Heart left ventricle (tissue), 16 donors: ENCODE measurements at places on chromosomes 7 and 10. TPM values are rescaled to one million over a fixed set of nuclear protein-coding genes. Genes with fewer than 3 reads are reported as not detected.

The JCAD gene
- 22.7 TPM for total RNA-seq

The USP54 gene
- total RNA-seq: 14.1 TPM

The C10orf67 gene
- 0.12 TPM for total RNA-seq

The CPA2 gene
- not detected for total RNA-seq

The KIN gene
- 3.9 TPM for total RNA-seq

The TMED4 gene
- 74.8 TPM for total RNA-seq

The ZNF117 gene
- 3.7 TPM for total RNA-seq

- no peak for DNase-seq
- no peak overlapping the region for H3K4me3 ChIP-seq
- no peaks in the 10 kb centered on the region for H3K4me1 ChIP-seq
- H3K27ac ChIP-seq: no peak overlapping the region
Measured at GRCh38 chr7:158432369-158433341, 155.0 kb downstream of the PTPRN2 start.

- no peaks in the 10 kb centered on the region for H3K36me3 ChIP-seq
- peaks cover 3% of the 10 kb centered on the region for H3K27me3 ChIP-seq
- no peak overlapping the region for H3K27ac ChIP-seq
- no peak overlapping the region for H3K4me3 ChIP-seq
- DNase-seq: no peak
- H3K4me1 ChIP-seq: no peaks in the 10 kb centered on the region
Measured at GRCh38 chr7:155222573-155222972, 75.1 kb upstream of the INSIG1 start.

- no peaks in the 10 kb centered on the region for H3K27me3 ChIP-seq
- no peak for DNase-seq
- H3K36me3 ChIP-seq: no peaks in the 10 kb centered on the region
- H3K27ac ChIP-seq: no peak overlapping the region
- no peaks in the 10 kb centered on the region for H3K4me1 ChIP-seq
Measured at GRCh38 chr10:66838656-66839055, 87.2 kb upstream of the LRRTM3 start.

DNA sequence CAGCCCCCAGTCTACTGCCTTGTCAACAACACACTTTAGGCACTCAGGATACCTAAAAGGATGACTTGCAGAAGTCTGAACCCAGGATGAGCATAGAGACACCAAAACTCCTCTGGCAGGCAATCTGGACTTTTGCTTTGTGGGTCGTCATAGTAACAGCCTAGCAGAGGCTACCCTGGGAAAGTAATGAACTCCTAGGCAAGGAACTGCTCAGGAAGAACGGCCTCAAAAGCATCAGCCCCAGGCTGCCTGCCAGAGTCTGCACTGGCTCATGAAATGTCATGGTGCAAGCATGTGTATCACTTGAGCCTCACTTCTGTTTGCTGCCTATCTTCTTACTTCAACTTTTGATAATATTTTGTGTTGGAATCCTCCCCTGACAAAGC is 715.1 kb downstream of the GRID1 start:
- H3K4me1 ChIP-seq: no peaks in the 10 kb centered on the region
- no peaks in the 10 kb centered on the region for H3K27me3 ChIP-seq
- DNase-seq: no peak

DNA sequence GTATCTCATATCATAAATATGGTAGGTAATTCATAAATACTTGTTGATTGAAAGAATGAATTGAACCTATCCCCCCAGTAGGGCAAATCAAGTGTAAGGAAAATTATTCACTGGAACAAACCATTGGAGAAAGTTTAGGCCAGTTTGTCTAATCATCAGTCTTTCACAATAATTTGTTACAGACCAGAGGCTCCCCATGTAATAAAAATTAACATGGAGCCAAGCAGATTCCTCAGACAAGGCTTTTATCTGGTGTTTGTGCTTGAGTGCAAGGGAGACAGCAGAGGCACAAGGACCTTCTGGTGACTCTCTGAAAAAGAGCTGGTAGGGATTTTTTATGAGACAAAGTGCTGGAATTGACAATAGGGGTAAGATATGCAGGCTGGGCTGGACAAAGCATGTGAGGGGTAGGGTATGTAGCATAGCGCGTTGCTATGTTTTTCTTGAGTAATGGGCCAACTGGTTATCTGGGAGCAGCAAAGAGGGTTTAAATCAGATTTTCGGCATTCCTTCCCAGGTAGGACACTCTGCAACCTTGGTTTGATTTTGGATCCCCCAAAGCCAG is 7.8 kb upstream of the PANK1 start:
- H3K27me3 ChIP-seq: no peaks in the 10 kb centered on the region
- H3K27ac ChIP-seq: no peak overlapping the region
- no peaks in the 10 kb centered on the region for H3K36me3 ChIP-seq
- no peak overlapping the region for H3K4me3 ChIP-seq

DNA sequence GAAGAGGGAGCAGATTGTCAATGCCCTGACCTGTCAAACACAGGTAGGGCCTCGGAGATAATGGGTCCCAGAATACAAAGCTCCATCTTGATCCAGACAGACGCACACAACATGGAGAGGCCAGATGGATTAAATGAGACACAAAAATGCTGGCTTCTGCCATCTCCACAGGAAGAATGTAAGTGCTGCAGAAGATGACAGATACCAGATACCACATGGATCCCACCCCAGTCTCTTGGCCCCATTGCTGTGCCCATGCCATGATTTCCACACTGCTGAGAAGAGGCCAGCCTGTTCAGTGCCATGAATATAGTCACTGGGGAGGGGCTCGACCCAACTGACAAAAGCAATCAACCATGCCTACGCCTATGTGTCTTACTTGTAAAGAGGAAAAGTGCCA is 487.9 kb downstream of the PARD3 start:
- H3K27me3 ChIP-seq: no peaks in the 10 kb centered on the region
- H3K4me1 ChIP-seq: no peaks in the 10 kb centered on the region
- no peak for DNase-seq
- H3K36me3 ChIP-seq: peaks cover 13% of the 10 kb centered on the region
- no peak overlapping the region for H3K27ac ChIP-seq
- no peak overlapping the region for H3K4me3 ChIP-seq

- no peak for DNase-seq
- no peak overlapping the region for H3K4me3 ChIP-seq
- H3K4me1 ChIP-seq: peaks cover 4% of the 10 kb centered on the region
Measured at GRCh38 chr7:28065308-28065707, 115.3 kb downstream of the JAZF1 start.

GRCh38 chr7:28045592-28045991 is 135.0 kb downstream of the JAZF1 start:
- H3K4me1 ChIP-seq: no peaks in the 10 kb centered on the region
- H3K36me3 ChIP-seq: no peaks in the 10 kb centered on the region
- no peak overlapping the region for H3K4me3 ChIP-seq
- no peak overlapping the region for H3K27ac ChIP-seq
- no peaks in the 10 kb centered on the region for H3K27me3 ChIP-seq
- no peak for DNase-seq
